ENCODE measurements at places on chromosomes 6 and 20.

DNA sequence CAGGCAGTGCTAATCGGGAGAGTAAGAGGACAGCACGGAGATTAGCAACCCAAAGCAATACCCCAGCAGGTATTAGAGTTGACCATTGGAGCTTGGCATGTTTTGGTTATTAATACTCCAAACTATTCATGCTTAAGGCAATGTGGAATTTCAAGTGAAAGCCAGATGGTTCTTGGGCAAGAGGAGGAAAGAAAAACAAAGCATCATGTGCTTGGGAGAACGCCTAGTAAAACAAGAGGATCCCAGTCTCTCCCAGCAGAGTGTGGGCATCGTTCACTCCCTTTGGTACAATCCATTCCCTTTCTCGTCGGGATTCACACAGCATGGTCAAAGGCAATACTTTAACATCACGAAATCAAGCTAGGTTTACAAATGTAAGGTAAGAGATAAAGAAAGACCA is 349.8 kb downstream of the PRKN start:
- DNase-seq = no peak
- no peaks in the 10 kb centered on the region for H3K4me1 ChIP-seq
- H3K27ac ChIP-seq = no peak overlapping the region
- no peaks in the 10 kb centered on the region for H3K36me3 ChIP-seq
- no peak overlapping the region for H3K4me3 ChIP-seq

- H3K27ac ChIP-seq = no peak overlapping the region
- no peak overlapping the region for H3K4me3 ChIP-seq
- H3K27me3 ChIP-seq = peaks cover 7% of the 10 kb centered on the region
- no peaks in the 10 kb centered on the region for H3K36me3 ChIP-seq
These were observed 172.3 kb downstream of the ZNF217 start for GRCh38 chr20:53421343-53421742.

- DNase-seq = peak; percentile 5
- H3K36me3 ChIP-seq = peaks cover 2% of the 10 kb centered on the region
- peaks cover 4% of the 10 kb centered on the region for H3K27me3 ChIP-seq
- peak overlapping the region; percentile 86 for H3K27ac ChIP-seq
- peaks cover 59% of the 10 kb centered on the region for H3K4me1 ChIP-seq
These were observed 568 bp downstream of the PREP start for GRCh38 chr6:105402090-105402938.

GRCh38 chr6:76465410-76465809 is 392.9 kb upstream of the IMPG1 start:
- H3K4me3 ChIP-seq = no peak overlapping the region
- H3K27me3 ChIP-seq = no peaks in the 10 kb centered on the region
- no peaks in the 10 kb centered on the region for H3K36me3 ChIP-seq
- H3K27ac ChIP-seq = no peak overlapping the region

- H3K27me3 ChIP-seq = no peaks in the 10 kb centered on the region
- peaks cover 9% of the 10 kb centered on the region for H3K4me1 ChIP-seq
- no peaks in the 10 kb centered on the region for H3K36me3 ChIP-seq
- no peak overlapping the region for H3K27ac ChIP-seq
- no peak for DNase-seq
These were observed 121.2 kb downstream of the SGK1 start for GRCh38 chr6:134196568-134197193.

GRCh38 chr6:4861564-4861963 is 85.4 kb downstream of the CDYL start:
- peaks cover 30% of the 10 kb centered on the region for H3K36me3 ChIP-seq
- peaks cover 17% of the 10 kb centered on the region for H3K4me1 ChIP-seq

GRCh38 chr6:138692058-138692977 is 81.3 kb upstream of the CCDC28A start:
- H3K36me3 ChIP-seq = no peaks in the 10 kb centered on the region
- H3K27ac ChIP-seq = no peak overlapping the region
- peak overlapping the region; percentile 80 for H3K4me3 ChIP-seq
- DNase-seq = peak; percentile 18
- peaks cover 13% of the 10 kb centered on the region for H3K4me1 ChIP-seq

GRCh38 chr20:41365777-41366545 is 657 bp downstream of the EMILIN3 start:
- H3K4me3 ChIP-seq = no peak overlapping the region
- H3K36me3 ChIP-seq = no peaks in the 10 kb centered on the region
- no peak for DNase-seq

GRCh38 chr20:51536116-51537069 is 6.1 kb downstream of the NFATC2 start:
- H3K27me3 ChIP-seq = no peaks in the 10 kb centered on the region
- H3K4me3 ChIP-seq = peak overlapping the region; percentile 54
- peaks cover 98% of the 10 kb centered on the region for H3K4me1 ChIP-seq

DNA sequence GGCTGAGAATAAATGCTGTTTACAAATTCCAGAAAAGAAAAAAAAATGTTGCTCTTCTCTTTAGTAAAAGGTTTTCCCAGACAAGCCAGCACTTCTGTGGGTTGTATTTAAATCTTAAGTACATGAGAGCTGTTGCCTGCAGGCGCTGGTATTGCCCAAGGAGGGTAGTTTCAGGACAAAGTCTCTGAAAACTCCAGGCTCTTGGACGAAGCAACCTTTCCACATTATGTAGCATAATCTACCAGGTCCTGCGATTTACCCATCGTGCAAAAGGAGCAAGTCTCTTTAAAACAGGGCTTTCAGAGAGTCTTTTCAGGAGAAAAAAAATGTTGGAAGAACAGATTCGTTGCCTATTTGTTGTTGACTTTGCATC is 65.6 kb downstream of the PLG start:
- H3K36me3 ChIP-seq = no peaks in the 10 kb centered on the region
- H3K27ac ChIP-seq = no peak overlapping the region
- peaks cover 21% of the 10 kb centered on the region for H3K27me3 ChIP-seq
- no peak for DNase-seq

- DNase-seq = no peak
- H3K27ac ChIP-seq = no peak overlapping the region
- no peaks in the 10 kb centered on the region for H3K27me3 ChIP-seq
- peaks cover 32% of the 10 kb centered on the region for H3K4me1 ChIP-seq
- H3K4me3 ChIP-seq = peak overlapping the region; percentile 5
These were observed 1.9 kb downstream of the LTV1 start for GRCh38 chr6:143845033-143845432.

GRCh38 chr6:21594416-21595281 is 1.1 kb downstream of the SOX4 start:
- H3K4me3 ChIP-seq = no peak overlapping the region
- H3K4me1 ChIP-seq = peaks cover 12% of the 10 kb centered on the region
- peak; percentile 20 for DNase-seq
- H3K27ac ChIP-seq = peak overlapping the region; percentile 94

GRCh38 chr6:108145639-108146038 is 20.2 kb upstream of the NR2E1 start:
- no peaks in the 10 kb centered on the region for H3K4me1 ChIP-seq
- no peak overlapping the region for H3K27ac ChIP-seq
- no peak overlapping the region for H3K4me3 ChIP-seq
- H3K36me3 ChIP-seq = no peaks in the 10 kb centered on the region
- peaks cover 46% of the 10 kb centered on the region for H3K27me3 ChIP-seq

DNA sequence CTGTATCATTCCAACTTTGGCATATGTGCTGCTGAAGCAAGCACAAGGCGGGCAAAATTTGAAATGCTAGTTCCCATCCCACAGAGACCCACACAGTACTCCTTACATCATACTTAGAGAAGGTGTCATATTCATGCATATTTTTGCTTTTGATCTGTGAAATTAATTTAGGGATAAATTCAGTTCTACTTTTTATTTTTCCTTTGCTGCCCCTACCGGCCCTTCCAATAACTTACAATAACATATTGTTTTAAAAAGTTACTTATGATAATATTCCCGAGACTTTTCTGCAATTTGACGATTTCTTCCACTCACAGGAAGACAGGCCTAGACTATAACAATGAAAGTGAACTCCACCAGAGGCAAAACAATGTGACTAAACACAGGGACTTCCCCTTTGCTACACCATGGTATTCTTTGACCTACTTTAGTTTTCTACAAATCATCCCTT is 35.0 kb downstream of the SESN1 start:
- H3K36me3 ChIP-seq = peaks cover 2% of the 10 kb centered on the region
- peak; percentile 17 for DNase-seq
- peak overlapping the region; percentile 87 for H3K27ac ChIP-seq
- H3K4me1 ChIP-seq = peaks cover 39% of the 10 kb centered on the region

- H3K27me3 ChIP-seq = no peaks in the 10 kb centered on the region
- H3K27ac ChIP-seq = no peak overlapping the region
- H3K36me3 ChIP-seq = no peaks in the 10 kb centered on the region
- peak overlapping the region; percentile 82 for H3K4me3 ChIP-seq
These were observed 44.4 kb downstream of the MDFI start for GRCh38 chr6:41682497-41683272.

GRCh38 chr6:35037664-35038038 is 103.5 kb downstream of the TCP11 start:
- H3K27me3 ChIP-seq = no peaks in the 10 kb centered on the region
- DNase-seq = no peak
- H3K4me3 ChIP-seq = no peak overlapping the region
- H3K36me3 ChIP-seq = peaks cover 34% of the 10 kb centered on the region
- peaks cover 4% of the 10 kb centered on the region for H3K4me1 ChIP-seq
- H3K27ac ChIP-seq = no peak overlapping the region

GRCh38 chr6:162090734-162091133 is 636.8 kb downstream of the PRKN start:
- no peaks in the 10 kb centered on the region for H3K36me3 ChIP-seq
- H3K4me3 ChIP-seq = no peak overlapping the region
- no peak for DNase-seq
- no peaks in the 10 kb centered on the region for H3K4me1 ChIP-seq
- no peak overlapping the region for H3K27ac ChIP-seq

DNA sequence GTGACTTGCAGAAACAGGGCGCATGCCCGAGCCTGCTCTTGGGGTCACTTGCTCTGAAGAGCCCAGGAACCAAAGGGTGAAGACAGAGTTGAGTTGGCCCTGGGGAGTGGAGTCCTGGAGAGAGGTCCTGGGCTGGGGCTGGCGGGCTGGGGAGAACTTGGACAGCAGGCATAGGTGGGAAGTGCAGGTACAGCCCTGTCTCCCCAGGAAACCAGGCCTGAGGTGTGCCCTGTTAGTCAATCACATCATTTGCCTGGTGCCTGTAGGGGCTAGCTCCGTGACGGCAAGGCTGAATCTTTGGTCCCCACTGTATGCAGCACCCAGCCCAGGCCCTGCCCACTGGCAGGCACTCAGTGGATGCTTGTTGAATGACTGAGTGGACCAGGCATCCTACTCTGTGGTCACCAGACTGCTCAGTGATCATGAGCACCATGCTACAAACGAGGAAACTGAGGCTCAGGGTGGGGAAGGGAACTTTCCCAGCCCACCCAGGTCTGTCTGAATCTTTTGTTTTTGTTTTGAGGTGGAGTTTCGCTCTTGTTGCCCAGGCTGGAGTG is 15.6 kb upstream of the NOL4L start:
- peaks cover 16% of the 10 kb centered on the region for H3K4me1 ChIP-seq
- no peaks in the 10 kb centered on the region for H3K27me3 ChIP-seq
- DNase-seq = no peak
- H3K27ac ChIP-seq = no peak overlapping the region

DNA sequence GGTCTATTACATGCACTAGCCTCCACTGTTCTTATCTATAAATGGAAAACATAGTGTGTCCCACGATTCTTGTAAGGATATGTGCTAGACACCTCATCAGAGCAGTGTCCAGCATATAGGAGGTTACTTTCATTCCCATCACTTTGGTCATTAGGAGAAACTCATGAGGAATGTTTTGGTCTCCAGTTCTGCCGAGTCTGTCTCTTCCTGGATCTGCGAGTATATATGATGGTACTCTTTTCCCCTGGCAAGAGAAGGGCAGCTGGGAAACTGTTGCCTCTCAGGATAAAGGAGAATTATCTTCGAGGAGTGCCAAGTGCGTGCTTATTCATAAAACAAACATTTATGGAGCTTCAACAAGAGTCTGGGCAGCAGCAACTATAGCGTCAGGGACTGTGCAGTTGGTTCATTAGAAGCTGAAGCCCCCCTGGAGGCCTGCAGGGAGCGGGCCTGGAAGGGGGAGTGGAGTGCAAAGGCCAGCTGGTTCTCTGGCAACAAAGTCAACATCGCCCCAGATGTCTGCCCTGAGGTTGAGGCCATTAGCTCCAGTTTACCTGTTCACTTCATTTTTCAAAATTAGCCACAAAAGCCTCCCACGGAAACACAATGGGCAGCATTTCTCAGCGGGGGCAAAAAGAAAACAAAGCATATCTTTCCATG is 811.9 kb downstream of the MAFB start:
- peaks cover 3% of the 10 kb centered on the region for H3K4me1 ChIP-seq
- DNase-seq = no peak
- no peak overlapping the region for H3K27ac ChIP-seq
- H3K27me3 ChIP-seq = peaks cover 6% of the 10 kb centered on the region

- peaks cover 29% of the 10 kb centered on the region for H3K4me1 ChIP-seq
- H3K4me3 ChIP-seq = peak overlapping the region; percentile 76
- H3K27me3 ChIP-seq = no peaks in the 10 kb centered on the region
- peak; percentile 81 for DNase-seq
These were observed 1.1 kb downstream of the ACTL10 start for GRCh38 chr20:33667676-33668465.

All from naive thymus-derived CD8-positive, alpha-beta T cell (primary cell).